ENCODE measurements at places on chromosomes 3 and 15. TPM values are rescaled to one million over a fixed set of nuclear protein-coding genes. Genes with fewer than 3 reads are reported as not detected.
A peak's percentile ranks its signal among the peaks of the same experiment; 100 is the strongest.

LRRN1 gene
- total RNA-seq, result 208 TPM

RGMA gene
- 11.8 TPM for total RNA-seq

CPN2 gene
- total RNA-seq, result not detected

- DNase-seq, result no peak
- no peaks in the 10 kb centered on the region for H3K27me3 ChIP-seq
- H3K36me3 ChIP-seq, result no peaks in the 10 kb centered on the region
- H3K4me3 ChIP-seq, result no peak overlapping the region
- peaks cover 18% of the 10 kb centered on the region for H3K4me1 ChIP-seq
Observed at GRCh38 chr3:170726976-170727661, 141.2 kb upstream of the SLC7A14 start.

DNA sequence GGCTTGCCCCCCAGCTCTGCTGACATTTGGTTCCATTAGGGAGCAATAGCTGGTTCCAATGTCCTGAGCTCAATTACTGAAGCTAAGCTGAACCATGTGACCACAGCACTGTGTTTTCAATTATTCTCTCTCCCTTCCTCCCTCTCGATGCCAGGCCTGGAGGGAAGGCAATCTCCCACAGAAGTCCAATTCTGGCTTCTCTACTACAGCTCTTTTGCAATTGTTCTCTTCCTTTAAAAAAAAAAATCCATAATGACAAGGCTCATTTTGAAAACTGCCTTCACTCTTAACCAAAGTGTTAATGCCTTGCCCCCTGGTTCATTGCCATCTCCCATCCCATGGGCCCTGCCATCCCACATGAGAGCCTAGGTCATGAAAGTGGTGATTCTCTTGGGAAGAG, 24.8 kb downstream of the IL16 start:
- no peaks in the 10 kb centered on the region for H3K36me3 ChIP-seq
- peaks cover 9% of the 10 kb centered on the region for H3K27me3 ChIP-seq
- no peaks in the 10 kb centered on the region for H3K4me1 ChIP-seq
- no peak for DNase-seq
- no peak overlapping the region for H3K27ac ChIP-seq

- peaks cover 5% of the 10 kb centered on the region for H3K27me3 ChIP-seq
- DNase-seq, result no peak
- H3K4me3 ChIP-seq, result no peak overlapping the region
- no peaks in the 10 kb centered on the region for H3K36me3 ChIP-seq
Observed at GRCh38 chr3:189985948-189986347, 134.7 kb downstream of the P3H2 start.

- peaks cover 5% of the 10 kb centered on the region for H3K36me3 ChIP-seq
- peak overlapping the region; percentile 78 for H3K27ac ChIP-seq
- DNase-seq, result peak; percentile 10
Observed at GRCh38 chr15:75532413-75533250, 46.5 kb downstream of the PTPN9 start.

- H3K27me3 ChIP-seq, result no peaks in the 10 kb centered on the region
- H3K4me1 ChIP-seq, result peaks cover 7% of the 10 kb centered on the region
- DNase-seq, result no peak
- H3K27ac ChIP-seq, result peak overlapping the region; percentile 60
- H3K4me3 ChIP-seq, result no peak overlapping the region
Observed at GRCh38 chr3:38473229-38473628, 19.5 kb downstream of the ACVR2B start.

DNA sequence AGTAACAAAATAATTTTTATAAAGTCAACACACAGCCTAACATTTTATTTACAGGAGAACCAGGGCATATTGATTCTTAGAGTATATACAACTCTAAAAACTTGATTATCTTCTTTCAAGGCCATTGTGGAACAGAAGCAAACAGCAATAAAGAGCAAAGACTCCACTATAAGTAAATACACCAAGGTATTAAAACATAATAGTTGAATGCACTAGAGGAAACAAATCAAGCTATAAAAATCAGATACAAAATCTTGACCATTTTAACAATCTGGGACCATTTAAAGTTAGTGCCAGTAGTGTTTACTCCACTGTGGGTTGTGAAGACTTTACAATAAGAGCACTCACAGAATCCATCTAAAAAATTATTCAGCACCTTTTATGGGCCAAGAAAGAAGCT, 323.6 kb downstream of the AGBL1 start:
- H3K27ac ChIP-seq, result no peak overlapping the region
- no peak for DNase-seq
- no peaks in the 10 kb centered on the region for H3K36me3 ChIP-seq
- H3K4me3 ChIP-seq, result no peak overlapping the region
- no peaks in the 10 kb centered on the region for H3K27me3 ChIP-seq

DNA sequence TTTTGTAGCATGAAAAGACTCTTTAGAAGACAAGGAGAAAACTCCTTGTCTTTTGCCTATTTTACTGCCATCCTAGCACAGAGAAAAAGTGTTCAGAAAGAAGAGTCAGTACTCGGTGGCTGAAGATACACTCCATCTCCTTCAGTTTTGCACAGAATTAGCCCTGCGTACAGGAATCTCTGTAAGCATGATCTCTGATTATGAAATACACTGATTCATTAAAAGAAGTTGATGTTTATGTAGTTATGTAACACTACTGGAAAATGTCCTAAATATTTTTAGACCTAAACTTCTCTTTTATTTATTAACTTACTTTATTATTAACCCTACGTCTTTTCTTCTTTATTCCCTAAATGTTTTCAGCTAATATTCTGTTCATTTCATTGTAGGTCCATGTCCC, 138.4 kb downstream of the LEKR1 start:
- H3K4me3 ChIP-seq, result no peak overlapping the region
- H3K36me3 ChIP-seq, result peaks cover 1% of the 10 kb centered on the region
- DNase-seq, result no peak
- no peak overlapping the region for H3K27ac ChIP-seq
- H3K4me1 ChIP-seq, result no peaks in the 10 kb centered on the region
- H3K27me3 ChIP-seq, result no peaks in the 10 kb centered on the region

GRCh38 chr3:37709946-37710640, 151.6 kb upstream of the CTDSPL start:
- no peak overlapping the region for H3K4me3 ChIP-seq
- H3K4me1 ChIP-seq, result peaks cover 3% of the 10 kb centered on the region
- H3K27ac ChIP-seq, result no peak overlapping the region
- H3K27me3 ChIP-seq, result peaks cover 19% of the 10 kb centered on the region

- H3K27me3 ChIP-seq, result peaks cover 4% of the 10 kb centered on the region
- no peak for DNase-seq
- no peak overlapping the region for H3K4me3 ChIP-seq
- H3K27ac ChIP-seq, result no peak overlapping the region
Observed at GRCh38 chr3:170714122-170714521, 128.2 kb upstream of the SLC7A14 start.

DNA sequence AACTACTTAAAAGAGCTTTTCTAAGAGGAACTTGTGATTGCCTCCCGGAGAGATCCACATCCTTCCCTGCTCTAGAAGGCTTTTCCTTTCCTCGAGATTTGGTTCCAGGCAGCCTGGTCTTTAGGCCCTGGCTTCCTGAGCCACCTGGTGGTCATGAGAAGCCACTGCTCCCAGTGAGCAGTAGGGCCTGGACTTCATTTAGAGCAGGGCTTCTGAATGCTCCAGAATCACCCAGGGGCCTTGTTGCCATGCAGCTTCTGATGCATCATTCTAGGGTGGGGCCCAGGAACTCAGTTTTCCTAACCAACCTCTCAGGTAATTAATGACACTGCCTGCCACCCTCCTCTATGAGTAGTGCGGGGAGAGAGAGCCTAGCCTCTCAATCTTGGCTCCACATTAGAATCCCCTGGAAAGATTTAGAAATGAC, 29.6 kb downstream of the PSMD6 start:
- peaks cover 30% of the 10 kb centered on the region for H3K36me3 ChIP-seq
- peak overlapping the region; percentile 29 for H3K27ac ChIP-seq
- no peaks in the 10 kb centered on the region for H3K27me3 ChIP-seq
- H3K4me1 ChIP-seq, result peaks cover 3% of the 10 kb centered on the region
